Stimulated activated CD8-positive, alpha-beta memory T cell treated with anti-CD3 and anti-CD28 coated beads, Interleukin-7, amount 100 ng/mL, for 48 hours (primary cell): ENCODE measurements at places on chromosomes 6 and 20.
A peak's percentile ranks its signal among the peaks of the same experiment; 100 is the strongest.

DNA sequence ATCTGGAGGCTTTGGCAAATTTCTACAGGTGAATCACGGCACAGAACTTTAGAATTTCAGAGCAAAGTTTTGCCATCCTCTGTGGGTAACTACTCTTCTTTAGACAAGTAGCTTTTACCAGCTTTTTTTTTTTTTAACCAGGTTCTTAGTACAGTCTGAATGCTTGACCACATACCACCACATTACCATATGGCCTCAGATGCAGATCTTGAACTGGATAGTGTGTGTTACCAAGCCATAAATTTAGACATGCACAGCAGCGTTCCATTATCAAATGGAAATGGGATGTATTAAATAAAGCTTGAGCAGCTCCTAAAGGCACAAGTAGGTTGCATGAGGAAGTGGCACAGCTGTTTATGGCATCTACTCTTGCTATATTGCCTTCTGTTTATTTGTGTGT, 38.3 kb upstream of the PRSS16 start:
- no peak for DNase-seq

GRCh38 chr6:118903138-118903537, 9.2 kb downstream of the ASF1A start:
- no peak for DNase-seq

- no peak for DNase-seq
Observed at GRCh38 chr6:12151433-12151820, 138.7 kb upstream of the EDN1 start.

DNA sequence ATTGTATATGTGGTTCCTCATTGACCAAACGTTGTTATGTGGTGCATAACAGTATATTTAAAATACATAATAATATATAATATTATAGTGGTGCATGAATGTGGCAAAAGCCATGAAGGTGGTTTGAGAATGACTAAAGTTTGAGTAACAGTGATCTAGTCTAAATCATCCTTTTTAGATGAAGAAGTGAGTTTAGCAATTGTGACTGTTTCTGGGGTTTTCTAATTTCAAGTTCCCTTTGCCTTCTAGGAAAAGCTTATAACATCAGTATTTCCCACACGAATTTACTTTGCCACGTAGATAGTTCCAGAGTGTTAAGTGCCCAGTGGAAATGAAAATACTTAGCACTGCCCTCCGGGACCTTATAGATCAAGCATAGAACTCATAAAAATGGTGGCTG, 40.9 kb downstream of the ARFGEF2 start:
- DNase-seq, result no peak

DNA sequence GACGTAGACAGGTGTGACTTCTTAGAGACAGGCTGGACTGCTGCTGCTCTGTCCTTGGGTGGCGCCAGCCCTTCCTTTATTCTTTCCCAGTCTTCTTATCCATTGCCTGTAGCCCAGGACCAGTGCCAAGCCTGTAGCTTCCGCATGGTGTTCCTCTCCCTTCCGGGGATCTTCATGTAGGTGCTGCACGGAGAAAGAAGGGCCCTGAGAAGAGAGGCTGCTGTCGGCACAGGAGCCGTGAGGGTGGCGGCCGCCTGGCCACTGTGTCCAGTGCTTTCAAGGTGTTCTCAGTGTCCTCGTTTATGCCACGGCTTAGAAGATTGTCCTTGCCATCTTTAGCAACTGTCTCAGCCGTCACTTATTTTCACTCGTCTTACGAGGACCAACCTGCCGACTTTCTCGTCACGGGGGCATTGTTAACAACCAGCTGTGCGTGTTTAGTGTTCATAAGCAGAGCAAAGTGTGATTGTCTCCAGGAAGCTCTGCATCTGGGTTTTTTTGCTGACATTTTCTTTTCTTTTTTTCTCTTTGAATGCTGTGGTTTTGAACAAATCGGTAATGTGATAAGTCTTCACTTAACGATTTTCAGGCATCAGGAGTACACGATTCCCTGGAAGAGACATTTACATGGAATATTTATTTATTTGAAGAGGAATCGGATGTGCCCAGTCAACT, 61.2 kb downstream of the PPP1R14C start:
- DNase-seq, result no peak

GRCh38 chr20:62621251-62622110, 20.8 kb upstream of the SLCO4A1 start:
- DNase-seq, result no peak

- no peak for DNase-seq
Observed at GRCh38 chr20:40314278-40314677, 374.8 kb downstream of the MAFB start.

GRCh38 chr20:46131396-46131795, 13.3 kb downstream of the CD40 start:
- DNase-seq, result no peak

DNA sequence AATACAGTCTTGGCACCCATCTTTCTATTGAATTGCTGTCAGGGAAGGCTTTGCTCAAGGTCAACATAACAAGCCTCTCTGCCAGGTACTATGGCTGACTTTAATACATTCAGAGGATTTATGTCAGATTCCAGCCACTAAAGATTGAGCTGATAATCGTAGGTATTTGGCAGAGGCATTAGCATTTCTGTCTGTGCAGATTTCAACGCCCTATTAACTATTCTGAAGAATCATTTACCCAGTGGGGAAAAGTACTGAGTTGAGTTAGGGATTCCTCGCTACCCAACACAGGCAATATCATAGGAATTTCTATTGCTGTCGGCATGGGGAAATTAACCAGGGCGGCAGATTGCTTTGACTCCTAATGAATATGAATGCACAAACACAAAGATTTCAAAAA, 233.7 kb upstream of the SPTLC3 start:
- DNase-seq, result no peak

DNA sequence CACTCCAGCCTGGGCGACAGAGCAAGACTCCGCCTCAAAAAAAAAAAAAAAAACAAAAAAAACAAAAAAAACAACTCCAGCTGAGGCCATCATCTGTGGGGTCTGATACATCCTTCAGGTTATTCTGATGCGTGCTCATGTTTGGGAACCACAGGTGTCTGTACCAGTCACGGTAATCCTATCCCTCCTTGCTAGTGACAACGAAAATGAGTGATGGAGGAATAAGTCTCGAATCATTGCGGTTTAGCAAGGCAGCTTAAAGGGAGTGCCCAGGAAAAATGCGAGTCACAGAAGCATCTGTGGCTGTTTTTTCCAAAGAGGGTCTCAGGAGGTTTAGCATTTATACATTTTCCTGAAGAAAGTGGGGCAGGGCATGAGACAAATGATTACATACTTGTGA, 48.8 kb downstream of the MCUR1 start:
- no peak for DNase-seq

- no peak for DNase-seq
Observed at GRCh38 chr6:20751293-20751935, 217.2 kb downstream of the CDKAL1 start.

- no peak for DNase-seq
Observed at GRCh38 chr6:44564906-44565524, 177.5 kb downstream of the CDC5L start.

DNA sequence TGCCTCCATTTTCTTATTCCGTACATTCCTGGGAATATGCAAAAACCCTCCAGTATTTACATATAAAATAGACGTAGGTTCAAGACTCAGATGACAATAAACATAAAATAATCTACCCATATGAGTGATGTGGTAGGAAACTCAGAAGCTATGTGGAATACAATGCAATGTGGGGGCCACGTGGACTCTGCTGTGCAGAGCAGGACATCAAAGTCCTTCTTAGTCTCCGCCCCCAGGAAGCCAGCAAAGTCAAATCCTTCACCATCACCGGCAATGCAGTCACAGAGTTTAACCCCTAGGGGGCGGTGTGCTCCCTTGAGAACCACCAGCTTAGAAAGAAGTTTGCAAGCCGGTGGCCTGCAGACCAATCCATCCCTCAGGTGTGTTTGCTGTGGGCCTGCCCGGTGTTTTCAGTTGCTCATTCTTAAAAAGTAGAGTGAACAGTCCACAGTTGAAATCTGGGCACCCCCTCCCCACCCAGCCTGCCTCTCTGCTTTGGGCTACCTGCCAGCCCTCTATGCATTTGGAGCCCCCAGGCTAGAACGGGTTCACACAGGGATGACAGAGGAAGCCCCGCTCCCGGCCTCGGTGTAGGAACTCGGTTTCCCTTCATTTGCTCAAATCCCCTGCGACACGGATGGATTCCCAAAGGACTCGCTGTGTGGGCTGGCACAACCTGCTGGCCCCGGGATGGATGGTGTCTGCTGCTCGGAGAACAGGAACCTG, 59.9 kb downstream of the SULF2 start:
- peak; percentile 68 for DNase-seq

DNA sequence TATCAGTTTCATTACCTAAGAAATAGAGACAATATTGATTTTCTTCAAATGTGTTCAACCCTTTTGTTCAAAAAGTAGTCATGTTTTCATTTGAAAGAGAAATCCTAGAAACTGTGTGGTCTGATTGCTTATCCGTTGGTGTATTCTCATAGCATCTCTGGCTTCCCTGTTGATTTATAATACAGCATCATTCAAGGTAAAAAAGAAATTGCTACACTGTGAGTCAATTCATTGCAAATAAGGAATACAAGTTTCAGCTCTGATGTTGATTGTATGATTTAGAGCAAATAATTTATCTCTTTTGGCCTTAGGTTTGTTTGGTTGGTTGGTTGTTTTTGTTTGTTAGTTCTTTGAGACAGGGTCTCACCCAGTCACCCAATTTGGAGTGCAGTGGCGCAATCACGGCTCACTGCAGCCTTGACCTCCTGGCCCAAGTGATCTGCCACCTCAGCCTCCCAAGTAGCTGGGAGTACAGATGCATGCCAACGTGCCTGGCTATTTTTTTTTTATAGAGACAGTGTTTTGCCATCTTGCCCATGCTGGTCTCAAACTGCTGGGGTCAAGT, 185.5 kb upstream of the TNFAIP3 start:
- DNase-seq, result no peak

DNA sequence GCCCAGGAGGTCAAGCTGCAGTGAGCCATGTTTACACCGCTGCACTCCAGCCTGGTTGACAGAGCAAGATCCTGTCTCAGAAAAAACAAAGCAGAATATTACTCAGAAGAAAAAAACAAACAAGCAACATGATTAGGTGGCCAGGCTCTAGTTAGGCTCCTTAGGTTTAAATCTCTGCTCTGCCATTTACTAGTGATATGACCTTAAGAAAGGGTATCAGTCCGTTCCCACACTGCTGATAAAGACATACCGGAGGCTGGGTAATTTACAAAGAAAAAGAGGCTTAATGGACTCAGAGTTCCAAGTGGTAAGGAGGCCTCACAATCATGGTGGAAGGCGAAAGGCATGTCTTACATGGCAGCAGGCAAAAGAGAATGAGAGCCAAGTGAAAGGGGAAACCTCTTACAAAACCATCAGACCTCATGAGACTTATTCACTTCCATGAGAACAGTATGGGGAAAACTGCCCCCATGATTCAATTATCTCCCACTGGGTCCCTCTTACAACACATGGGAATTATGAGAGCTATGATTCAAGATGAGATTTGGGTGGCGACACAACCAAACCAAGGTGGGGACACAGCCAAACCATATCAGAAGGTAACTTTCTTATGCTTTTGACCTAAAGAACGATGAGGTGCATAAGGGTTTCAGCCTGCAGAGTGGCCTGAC, 2.4 kb upstream of the LTV1 start:
- DNase-seq, result no peak
